ENCODE measurements at places on chromosomes 5 and 9.

GRCh38 chr9:125608489-125609224 is 98.4 kb downstream of the MAPKAP1 start:
- DNase-seq: no peak

GRCh38 chr5:179438011-179438441 is 92.8 kb upstream of the ADAMTS2 start:
- DNase-seq: no peak

- no peak for DNase-seq
Measured at GRCh38 chr5:179270581-179271427, 74.5 kb downstream of the ADAMTS2 start.

DNA sequence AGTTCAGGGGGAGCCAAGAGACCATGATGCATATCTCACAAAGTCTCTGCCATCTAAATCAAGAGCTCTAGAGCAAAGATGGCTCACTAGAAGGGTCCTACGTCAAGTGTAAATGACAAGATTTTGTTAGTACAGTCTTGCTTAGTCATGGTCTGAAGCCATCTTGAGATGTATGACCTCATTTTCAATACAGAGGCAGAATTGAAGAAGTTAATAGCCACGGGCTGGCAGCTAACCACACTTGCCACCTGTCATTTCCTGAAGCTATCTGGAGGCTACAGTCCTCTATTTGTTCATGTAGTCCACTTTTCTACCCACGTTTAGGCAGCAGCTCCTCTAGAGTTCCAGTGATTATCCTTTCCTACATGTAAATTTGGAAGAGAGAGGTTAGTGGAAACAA is 231.7 kb upstream of the CDH12 start:
- no peak for DNase-seq

DNA sequence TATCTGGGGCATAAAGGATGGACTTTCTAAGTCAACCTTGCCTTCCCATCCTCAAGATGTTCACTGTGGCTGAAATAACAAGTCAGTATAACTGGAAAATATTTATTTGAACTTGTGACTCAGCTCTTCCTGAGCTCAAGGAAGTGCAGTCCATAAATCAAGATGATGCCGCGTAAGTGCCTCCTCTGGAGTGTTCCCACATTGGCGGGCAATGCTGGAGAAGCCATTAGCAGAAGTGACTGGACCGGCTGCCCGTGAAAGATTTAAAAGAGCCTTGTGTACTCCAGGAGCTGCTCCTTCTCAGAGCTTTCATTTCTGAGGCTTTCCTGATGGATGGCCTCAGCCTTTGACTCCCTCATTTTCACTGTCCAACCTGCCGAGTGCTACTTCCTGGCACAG is 17.4 kb downstream of the TMOD1 start:
- no peak for DNase-seq

GRCh38 chr5:88695232-88695631 is 187.8 kb downstream of the MEF2C start:
- DNase-seq: no peak

DNA sequence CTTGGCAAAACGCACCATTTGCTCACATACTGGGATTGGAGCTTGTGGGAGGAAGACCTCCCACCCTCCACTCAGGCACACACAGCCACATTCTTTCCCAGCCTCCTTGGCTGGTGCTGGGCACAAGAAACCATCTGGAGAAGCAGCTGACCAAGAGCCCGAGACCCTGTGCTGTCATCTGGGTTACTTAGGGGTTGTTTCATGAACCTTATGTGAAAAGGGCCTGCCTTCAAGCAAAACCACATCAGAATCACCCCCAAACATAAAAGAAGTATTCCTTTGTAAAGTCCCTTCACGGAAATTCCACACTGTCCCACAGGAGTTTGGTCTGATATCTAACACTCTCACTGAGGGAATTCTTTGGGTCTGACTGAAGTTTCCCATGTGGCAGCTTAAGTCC is 172.1 kb downstream of the NR3C1 start:
- DNase-seq: no peak

- peak; percentile 13 for DNase-seq
Measured at GRCh38 chr9:126985870-126986498, 71.4 kb downstream of the RALGPS1 start.

DNA sequence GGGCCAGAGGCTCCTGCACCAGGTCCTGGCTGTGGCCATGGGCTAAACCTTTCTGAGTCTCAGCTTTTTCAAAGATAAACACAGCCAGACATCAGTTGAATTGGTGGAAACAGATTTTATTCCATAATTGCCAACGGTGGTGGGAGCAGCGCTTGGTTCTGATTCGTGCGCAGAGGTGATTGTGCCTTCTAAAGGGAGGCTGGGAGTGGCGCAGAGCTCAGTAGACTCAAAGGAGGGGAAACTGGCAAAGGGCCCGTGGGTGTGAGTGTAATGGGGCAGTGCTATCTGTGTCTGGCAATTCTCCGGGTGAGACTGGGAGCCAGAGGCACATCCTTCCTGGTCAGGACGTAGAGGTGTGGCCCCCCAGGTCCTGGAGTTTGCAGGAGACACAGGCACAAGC is 169.4 kb upstream of the PPP1R26 start:
- no peak for DNase-seq

DNA sequence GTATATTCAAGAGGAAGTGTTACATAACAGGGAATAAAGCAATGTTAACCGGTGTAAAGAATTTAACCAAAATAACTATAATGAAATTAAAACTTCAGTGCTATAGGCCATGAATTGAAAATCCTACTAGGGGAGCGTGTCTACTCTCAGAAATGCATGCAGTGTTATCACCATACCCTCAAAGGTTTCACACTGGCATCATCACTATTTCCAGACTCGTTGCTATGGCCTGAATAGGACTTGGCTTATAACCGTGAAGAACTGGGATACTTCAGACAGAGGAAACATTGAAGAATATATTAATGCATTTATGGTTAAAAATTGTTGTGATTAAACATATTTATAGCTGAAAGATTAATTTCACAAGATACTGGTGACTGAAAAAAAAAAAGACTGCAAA is 154.9 kb downstream of the EPB41L4A start:
- no peak for DNase-seq

Measured in activated gamma-delta T cell (primary cell).